ENCODE measurements at places on chromosomes 11 and 22. TPM values are rescaled to one million over a fixed set of nuclear protein-coding genes. Genes with fewer than 3 reads are reported as not detected.

DNA sequence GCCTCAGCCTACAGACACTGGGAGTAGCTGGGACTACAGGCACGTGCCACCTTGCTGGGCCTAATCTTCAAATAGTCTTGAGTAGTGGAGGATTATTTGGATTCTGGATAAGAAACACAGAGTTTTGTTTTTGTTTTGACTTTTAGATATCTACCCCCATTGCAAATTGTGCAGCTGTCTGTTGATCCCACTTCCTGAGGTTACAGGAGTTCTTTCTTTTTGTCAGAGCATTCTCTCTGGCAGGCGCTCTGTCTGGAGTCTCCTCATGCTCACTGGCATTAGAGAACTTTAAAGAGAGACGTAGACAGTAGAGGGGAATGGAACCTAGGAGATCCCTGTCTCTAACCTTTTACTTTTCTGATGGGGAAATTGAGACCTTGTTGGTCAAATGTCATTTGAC lies 7.8 kb upstream of the ADAMTS8 start:
- DNase-seq = no peak

DNA sequence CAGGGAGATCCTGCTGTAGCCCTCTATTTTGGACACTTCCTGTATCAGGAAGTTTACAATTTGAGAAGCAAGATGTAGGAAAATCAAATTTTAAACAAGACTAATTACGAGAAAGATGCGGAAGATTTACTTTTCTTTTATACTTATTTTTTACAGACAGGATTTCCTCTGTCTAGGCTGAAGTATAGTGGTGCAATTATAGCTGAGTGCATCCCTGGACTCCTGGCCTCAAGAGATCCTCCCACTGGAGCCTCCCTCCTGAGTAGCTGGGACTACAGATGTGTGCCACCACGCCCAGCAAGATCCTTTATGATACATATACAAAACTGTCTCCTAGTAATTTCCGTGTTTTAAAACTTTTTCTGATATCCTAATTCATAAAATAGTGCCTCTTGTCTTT lies 17.2 kb upstream of the CARD18 start:
- DNase-seq = no peak

C11orf16 gene
- not detected for total RNA-seq

INS gene
- not detected for total RNA-seq

Data from activated CD4-positive, alpha-beta T cell treated with anti-CD3 and anti-CD28 coated beads for 36 hours (primary cell).